NCI-H2081 treated with DMSO at 0.1 percent for 48 hours (cell line): ENCODE measurements at places on chromosomes 4 and X.

DNA sequence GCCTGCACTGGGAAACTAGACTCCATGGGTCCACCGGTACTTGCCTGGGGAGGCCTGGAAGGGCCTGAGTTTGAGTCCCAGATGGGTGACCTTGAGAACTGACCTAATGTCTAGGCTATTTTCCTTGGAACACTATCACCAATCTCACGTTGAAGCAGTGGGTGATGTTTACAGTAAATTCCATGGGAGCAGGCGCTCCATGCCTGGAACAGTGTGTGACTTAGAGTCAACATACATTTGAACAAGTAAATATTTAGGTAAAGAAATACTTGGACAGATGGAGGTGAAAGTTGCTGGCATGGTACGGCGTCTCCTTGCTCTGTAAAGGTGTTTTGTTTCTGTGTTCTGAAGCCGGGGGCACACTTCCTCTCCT, 47.5 kb downstream of the TBC1D14 start:
- no peak for DNase-seq

- no peak for DNase-seq
These were observed 76.8 kb downstream of the CFAP299 start for GRCh38 chr4:80412322-80412721.

- DNase-seq, result no peak
These were observed 309.3 kb downstream of the FRMPD4 start for GRCh38 chrX:12447448-12448064.

GRCh38 chr4:176001151-176002006, 64.3 kb upstream of the WDR17 start:
- DNase-seq, result no peak

DNA sequence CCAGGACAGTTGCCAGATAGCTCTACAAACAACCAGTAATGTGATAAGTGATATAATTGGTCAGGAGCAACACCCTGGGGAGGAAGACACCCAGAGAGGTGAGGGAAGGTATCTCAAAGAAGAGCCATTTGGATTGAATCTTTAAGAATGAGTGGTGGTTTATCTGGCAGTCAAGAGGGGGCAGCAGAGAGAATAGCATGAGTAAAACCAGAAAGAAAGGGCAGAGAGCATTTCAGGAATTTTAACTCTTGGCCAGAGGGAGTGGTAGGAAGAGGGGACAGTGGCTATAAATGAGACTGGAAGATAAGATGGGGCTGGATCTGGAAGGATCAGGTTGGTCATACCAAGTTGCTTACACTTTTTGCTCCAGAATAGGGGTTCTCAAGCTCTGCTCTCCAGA, 5.9 kb upstream of the SEPTIN6 start:
- DNase-seq, result peak; percentile 18

DNA sequence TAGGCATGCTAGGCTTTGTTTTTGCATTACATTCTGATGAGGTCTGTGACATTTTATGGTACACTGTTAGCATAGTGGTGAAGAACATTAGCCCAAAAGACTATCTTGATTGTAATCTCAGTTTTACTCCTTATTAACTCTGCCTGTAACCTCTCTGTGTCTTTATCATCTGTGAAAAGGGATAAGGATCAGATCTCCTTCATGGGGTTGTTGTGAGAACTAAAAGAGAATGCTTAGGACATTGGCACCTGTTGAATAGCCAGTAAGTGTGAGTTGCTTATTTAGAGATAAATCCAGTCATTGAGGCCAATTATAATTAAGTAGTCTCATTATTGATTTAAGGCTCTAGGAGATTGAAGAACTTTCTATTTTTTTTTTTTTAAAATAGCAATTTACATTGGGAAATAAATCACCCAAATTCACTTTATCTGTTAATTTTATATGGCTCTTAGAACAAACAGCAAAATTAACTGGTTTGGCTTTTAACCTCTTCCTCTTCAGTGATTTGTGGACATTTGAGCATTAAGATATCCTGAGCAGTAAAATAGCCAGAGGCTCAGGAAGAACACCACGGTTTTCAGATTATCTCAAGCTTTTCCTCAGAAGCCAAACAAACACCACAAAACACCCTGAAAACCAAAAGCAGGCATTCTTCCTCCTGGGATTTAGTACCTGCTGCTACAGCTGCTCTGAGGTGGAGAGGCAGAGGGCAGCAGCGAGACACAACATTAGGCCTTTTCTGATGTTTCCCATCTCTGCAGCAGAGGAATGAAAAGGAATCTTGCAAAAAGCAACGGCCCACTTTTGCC, 192.9 kb downstream of the ARHGAP10 start:
- no peak for DNase-seq

GRCh38 chr4:69092190-69092589, 4.1 kb upstream of the UGT2B7 start:
- peak; percentile 36 for DNase-seq

DNA sequence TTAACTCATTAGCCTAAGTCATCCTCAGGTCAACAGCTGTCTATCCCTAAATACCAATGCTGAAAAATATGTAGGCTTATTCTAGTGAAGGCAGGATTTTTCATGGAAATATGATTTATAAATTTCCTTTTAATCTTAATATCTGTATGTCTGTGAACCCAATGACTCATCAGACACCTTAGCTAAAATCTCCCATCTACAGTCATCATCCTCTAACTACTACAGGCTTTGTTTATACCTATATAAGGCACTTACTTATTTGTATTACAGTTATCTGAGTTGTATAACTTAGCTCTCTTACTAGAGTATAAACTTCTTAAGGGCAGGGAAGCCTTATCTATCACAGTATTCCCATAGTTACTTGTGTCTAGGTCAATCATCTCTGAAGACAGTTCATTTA, 24.2 kb downstream of the AMMECR1 start:
- no peak for DNase-seq

DNA sequence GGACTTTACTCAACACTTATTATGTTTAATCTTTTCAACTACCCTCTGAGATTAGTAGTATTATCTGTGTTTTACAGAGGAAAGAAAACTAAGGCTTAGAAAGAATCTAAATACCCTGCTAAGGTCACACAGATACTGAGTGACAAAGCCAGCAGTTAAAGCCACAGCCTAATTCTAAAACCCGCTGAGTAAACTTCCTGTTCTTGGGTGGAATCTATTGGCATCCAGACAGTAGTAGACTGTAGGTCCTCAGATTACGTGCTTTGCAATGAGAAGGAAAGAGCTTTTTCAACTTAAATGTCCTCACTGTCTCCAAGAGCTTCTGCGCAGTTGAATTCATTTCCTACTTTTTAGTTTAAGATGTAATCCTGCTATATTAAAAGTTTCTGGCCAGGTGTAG, 126.0 kb downstream of the TENM3 start:
- DNase-seq, result no peak

DNA sequence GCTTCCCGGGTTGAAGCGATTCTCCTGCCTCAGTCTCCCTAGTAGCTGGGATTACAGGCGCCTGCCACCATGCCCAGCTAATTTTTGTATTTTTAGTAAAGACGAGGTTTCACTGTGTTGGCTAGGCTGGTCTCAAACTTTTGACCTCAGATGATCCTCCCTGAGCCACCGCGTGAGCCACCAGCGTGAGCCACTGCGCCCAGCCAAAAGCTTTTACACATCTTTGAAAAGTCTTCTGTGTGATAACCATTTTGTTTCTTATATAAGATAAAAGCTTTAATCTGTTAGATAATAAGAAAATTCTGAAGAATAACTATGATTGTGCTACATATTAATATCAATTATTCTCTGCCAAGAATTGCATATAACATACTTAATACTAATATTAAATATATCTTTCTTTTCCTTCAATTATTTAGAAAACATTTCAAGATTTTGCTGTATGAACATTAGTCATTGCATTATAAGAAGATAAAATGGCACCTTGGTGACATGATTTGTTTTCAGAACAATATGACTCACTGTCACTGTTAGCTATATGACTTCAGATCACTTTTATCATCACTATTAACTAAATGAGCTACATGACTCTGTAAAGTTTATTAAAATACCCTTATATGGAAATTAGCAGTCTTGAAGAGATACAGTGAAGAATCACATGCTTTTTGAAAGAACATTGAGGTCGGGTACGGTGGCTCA, 33.4 kb downstream of the RUFY3 start:
- no peak for DNase-seq

GRCh38 chrX:129682979-129683378, 28.2 kb upstream of the APLN start:
- DNase-seq, result no peak

GRCh38 chr4:79073471-79073870, 134.2 kb upstream of the PAQR3 start:
- no peak for DNase-seq
